CD4-positive, alpha-beta T cell treated with Interleukin-4 for 1 hour (primary cell): ENCODE measurements at places on chromosomes 5 and 9.

DNA sequence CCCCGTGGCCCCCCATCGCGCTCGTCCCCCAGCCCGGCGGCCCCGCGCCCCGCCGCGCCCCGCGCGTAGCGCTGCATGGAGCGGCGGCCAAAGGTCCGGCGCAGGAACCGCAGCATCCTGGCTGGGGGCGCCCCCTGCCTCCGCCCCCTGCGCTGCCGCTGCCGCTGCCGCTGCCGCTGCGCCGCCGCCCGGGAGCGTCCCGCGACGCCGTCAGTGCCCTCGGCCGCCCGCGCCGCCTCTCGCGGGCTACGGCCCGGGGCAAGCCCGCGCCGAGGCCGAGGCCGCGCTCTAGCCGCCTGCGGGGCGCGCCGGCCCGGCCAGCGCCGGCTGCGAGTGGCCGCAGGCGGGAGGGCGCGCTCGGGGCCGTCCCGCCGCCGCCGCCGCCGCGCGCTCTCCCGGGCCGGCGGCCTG is 523 bp downstream of the EPB41L4B start:
- no peak for DNase-seq

GRCh38 chr5:79399046-79399445 is 114.9 kb downstream of the HOMER1 start:
- no peak for DNase-seq

- DNase-seq, result peak; percentile 74
Measured at GRCh38 chr9:21812946-21813568, 10.6 kb downstream of the MTAP start.

DNA sequence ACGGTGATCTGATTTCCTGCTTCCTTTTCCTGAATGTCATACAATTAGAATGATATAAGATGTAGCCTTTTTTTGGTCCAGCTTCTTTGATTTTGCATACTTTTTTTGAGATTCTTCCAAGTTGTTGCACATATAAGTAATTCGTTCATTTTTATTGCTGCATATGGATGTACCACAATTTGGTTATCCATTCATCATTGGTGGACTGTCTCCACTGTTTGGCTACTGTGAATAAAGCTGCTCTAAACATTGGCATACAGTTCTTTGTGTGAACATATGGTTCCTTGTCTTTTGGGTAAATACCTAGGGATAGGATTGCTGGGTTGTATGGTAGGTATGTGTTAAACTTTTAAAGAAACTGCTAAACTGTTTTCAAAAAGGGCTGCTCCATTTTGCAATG is 52.6 kb downstream of the OR1J1 start:
- no peak for DNase-seq
